ENCODE measurements at places on chromosomes 3 and 15.

DNA sequence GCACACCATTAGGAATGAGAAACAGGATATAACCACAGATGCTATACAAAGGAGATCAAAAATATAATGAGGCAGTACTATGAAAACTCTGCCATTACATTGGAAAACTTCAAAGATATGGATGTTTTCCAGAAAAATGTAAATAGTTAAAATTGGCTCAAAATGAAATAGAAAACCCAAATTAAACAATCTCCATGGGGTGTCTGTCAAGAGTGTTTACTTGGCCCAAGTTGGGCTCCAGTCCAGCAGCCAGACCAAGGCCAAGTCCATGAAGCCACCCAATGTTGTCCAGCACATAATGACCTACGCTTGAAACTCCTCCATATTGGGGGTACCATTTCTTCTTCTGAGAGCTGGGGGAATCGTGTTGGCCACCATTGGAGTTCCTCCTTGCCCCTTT lies 37.1 kb downstream of the CTXND1 start:
- no peak for DNase-seq

DNA sequence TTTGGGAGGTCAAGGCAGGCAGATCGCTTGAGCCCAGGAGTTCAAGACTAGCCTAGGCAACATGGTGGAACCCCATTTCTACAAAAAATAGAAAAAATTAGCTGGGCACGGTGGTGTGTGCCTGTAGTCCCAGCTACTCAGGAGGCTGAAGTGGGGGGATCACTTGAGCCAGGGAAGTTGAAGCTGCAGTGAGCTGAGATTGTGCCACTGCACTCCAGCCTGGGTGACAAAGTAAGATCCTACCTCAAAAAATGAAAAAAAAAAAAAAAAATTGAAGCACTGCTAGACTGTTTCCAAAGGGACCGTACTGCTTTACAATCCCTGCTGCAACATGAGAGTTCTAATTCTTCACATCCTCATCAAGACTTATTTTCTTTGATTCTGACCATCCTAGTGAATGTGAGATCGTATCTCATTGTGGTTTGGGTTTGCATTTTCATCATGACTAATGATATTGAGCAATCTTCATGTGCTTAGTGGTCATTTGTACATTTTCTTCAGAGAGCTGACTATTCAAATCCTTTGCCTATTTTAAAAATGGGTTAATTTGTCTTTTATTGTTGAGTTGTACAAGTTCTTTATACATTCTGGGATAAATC lies 10.8 kb downstream of the CMTM8 start:
- no peak for DNase-seq

GRCh38 chr15:65175511-65175910 lies 9.6 kb downstream of the CLPX start:
- no peak for DNase-seq

- DNase-seq = no peak
Measured at GRCh38 chr3:31275038-31275572, 257.6 kb upstream of the STT3B start.

All from activated T-cell treated with anti-CD3 and anti-CD28 coated beads, Interleukin-2, amount 50 U/mL, for 48 hours (primary cell).